ENCODE measurements at places on chromosomes 4 and X. TPM values are rescaled to one million over a fixed set of nuclear protein-coding genes. Genes with fewer than 3 reads are reported as not detected.

DNA sequence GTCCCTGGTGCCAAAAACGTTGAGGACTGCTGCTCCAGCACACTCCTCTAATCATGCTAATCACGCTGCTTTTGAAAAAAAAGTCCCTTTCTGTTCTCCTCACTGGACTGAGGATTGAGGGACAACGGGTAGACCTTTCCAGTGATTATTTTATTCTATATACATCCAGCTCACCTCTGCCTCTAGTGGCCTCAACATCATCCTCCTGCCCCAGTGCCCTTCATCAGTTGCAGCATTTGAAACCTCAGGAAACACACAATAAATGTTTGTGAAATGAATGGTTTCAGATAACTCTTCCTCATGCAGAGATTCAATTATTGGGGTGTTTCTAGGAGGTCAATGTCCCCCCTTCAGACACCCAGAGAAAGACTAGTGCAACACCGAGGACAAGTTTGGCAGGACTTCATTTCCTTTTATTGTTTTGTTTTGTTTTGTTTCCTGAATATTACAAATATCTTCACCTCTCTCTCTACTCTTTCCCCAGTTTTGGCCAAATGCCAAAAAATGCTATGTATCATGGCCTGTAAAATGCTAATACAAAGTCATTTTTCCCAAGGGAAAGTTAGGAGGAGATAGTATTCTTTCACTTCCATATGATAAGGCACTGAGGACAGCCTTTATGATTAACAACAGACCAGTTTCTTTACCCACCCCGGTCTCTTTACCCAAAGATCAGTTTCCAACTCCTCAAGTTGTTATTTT, 460.1 kb upstream of the SLIT2 start:
- DNase-seq: no peak

HOPX gene
- total RNA-seq: 79.2 TPM

HPSE gene
- total RNA-seq: 1.6 TPM

ABRAXAS1 gene
- total RNA-seq: 7.3 TPM

BMP3 gene
- total RNA-seq: 6.2 TPM

- DNase-seq: no peak
Observed at GRCh38 chr4:186984105-186984644, 260.5 kb upstream of the FAT1 start.

GRCh38 chr4:7770224-7771050, 169.2 kb downstream of the AFAP1 start:
- DNase-seq: no peak
